Esophagus muscularis mucosa (tissue), 4 donors: ENCODE measurements at places on chromosomes 5 and 9.

- DNase-seq, result no peak
Measured at GRCh38 chr5:43037636-43038495, 2.3 kb downstream of the ANXA2R start.

DNA sequence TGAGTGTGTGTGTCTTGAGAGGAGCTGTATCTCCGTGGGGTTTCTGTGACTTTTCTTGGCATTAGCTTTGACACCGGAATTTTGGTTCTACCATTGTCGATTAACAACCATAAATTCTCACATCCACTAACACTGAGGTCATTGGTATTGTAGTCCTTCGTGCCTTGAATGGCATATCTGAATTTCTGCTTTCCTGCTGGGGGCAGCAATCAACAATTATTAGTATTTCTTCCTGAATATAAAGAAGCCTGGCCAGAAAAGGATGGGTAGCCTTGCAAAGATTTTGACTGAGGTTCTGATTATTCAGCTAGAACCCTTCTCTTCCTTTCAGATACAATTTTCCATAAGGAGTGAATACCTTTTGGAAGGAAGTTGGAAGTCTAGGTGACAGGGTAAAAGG is 33.5 kb upstream of the SHOC1 start:
- no peak for DNase-seq

- DNase-seq, result no peak
Measured at GRCh38 chr9:121837113-121837961, 185.9 kb downstream of the DAB2IP start.

DNA sequence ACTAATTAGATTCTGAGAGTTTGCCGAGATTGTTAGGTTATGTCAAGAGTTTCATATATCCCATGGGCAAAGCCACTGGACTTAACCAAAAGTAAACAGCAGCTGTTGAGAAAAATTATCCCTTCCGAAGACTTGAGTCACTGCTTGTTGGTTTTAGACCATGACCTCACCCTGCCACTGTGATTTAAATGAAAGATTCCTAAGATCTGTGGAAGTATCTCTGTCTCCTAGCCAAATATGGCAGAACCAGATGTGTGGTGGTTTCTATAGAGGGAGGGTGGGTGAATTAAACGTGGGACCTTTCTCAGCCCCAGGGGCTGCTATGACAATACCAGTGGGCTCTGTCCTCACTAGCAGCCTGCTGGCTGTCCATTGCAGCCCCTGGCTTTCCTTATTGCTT is 19.3 kb downstream of the DMRT3 start:
- no peak for DNase-seq

DNA sequence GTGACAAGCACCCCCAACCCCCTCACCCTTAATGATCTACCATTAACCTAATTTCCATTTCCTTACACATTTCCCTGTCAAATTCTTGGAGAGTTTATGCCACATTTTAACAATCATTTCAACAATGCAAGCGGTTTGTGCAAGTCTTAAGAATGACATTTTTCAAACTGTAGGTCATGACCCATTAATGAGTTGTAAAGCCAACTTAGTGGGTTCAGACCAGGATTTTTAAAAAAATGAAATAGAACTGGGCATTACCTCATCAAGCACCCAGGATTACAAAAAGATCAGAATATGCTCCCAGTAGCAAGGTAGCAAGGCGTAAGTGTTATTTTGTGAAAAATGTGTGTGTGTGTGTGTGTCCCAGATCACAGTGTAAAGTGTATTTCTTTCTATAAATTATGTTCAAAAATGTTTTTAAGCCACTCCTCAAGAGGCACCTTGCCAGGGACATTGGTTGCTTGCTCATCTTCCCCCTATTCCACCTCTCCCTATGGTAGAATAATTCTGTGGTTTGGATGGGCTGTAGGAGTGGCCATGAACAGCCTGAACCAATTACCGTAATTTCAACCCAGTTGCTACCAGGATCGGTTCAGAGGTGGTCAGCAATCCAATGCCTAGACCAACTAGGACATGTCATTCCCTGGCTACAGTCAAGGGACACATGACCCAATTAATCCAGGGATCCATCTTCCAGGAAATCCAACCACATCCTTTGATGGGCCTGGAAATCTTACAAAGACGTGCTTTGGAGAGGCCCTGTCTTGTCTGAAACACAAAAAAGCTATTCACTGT is 14.4 kb upstream of the TGFBR1 start:
- DNase-seq, result no peak

- no peak for DNase-seq
Measured at GRCh38 chr5:110812639-110813038, 73.8 kb downstream of the SLC25A46 start.

DNA sequence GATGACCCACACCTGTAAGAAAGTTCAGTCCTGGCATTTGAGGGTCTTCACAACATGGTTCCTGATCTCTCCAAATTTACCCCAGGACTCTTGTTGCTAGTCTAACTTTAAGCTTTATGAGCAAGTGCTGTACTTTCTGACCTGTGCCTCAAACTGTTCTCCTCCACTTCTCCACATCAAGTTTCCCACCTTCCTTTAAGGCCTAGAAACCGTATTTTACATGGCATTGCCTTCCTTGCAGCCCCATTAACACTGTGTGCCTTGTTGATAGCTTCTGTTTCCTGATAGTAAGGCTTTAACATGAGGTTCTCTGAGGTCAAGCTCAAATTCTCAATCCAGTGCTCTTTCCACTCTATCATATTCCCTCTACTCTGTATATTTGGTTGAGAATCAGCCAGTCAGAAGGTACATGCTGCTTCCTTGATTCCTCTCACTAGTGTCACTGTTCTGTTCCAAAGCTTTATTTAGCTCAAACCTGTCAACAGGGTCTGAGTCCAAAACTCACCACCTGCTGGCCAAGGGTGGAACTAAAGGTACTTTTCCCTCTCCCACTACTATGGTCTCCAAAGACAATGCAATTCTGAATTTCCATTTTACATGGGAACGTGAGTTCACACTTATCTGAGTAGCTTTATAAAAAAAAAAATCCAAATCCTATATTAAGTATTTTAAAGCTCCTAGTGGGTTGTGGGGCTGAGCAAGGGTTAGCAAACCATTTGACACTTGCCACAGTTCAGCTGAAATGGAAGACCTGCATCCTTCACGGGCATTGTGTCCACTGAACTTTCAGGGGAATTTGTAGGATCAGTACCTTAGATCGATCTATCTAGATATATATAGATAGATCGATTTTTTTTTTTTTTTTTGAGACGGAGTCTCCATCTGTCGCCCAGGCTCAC is 21.1 kb downstream of the VCP start:
- no peak for DNase-seq

DNA sequence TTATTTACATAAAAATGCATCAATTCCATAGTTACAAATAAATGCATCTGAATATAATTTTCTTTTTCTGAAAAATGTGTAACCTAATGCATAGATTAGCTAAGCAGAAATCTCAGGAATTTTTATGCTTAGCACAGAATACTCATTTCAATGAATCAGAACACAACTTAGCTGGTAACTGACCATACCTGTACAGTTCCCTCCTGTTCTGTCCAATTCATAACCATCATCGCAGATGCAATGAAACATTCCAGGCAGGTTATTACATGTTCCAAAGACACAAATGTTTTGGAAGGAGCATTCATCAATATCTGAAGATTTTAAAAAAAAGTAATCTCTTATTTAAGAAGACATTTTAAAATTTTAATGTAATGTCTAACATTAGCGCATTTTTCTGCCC is 219.4 kb downstream of the FBN2 start:
- no peak for DNase-seq

GRCh38 chr5:164188733-164189148 is 683.3 kb downstream of the MAT2B start:
- DNase-seq, result no peak

- no peak for DNase-seq
Measured at GRCh38 chr9:875119-875962, 33.8 kb downstream of the DMRT1 start.

DNA sequence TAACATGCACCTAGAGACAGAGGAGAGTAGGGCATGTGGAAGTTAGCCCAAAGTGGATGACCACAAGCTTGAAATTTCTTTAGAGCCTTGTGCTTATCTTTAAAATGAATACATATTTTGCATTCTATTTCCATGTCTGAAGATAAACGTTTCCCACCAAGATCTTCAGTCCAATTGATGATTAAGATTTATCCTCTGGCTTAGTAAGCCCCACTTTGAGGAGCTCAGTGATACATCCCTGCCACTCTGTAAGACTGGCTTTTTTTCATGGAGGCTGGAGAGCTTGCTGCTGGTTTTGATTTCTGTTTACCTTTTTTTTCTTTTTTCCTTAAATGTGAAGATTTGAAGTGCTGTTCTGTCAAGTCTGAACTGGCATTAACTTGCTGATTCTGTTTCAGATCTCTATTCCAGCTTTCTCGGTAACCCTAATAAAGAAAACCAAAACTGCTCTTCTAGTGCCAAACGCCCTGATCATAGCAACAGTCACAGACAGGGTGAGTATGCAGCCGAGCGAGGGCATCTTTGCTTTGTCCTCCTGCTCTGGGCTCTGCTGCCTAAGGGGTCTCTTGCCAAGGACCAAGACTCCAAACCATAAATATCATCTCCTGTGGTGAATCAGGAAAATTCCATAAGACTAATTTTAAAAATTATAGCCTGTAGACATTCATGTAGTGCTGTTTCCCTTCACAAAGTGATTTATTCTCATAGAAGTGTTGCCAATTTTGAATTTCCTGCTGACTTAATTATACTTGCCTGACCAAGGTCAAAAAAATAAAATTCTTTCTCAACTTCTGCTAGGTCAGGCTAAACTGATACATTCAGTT is 54.3 kb downstream of the GRAMD2B start:
- no peak for DNase-seq

DNA sequence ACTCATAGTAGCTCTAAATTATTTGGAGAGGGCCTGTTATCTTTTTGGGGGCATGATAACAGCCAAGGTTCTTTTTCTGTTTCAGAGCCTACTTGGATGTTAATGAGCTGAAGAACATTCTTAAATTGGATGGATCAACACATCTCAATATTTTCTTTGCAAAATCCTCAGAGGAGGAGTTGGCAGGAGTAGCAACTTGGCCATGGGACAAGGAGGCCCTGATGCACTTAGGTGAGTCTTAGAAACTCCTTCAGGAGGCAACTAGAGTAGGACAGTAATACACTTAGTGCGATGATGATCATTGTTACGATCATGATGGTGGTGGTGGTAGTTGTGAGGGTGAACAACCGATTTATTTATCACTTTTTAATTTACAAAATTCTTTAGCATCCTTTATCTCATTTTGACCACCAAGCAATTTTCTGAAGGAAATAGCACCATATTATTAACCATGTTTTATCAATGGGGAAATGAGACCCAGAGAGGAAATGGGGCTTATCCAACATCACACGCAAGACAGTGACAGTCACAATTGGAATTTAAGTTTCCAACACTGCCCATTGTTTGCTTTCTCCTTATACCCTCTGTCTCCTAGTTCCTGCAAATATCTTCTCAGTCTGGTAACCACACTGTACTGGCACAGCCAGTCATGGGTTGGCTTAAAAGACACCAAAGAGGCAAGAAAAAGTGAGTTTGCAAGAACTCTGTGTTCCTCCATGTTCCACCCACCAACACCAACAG is 54.0 kb downstream of the PAPPA start:
- no peak for DNase-seq

GRCh38 chr9:123861756-123862120 is 68.2 kb downstream of the DENND1A start:
- no peak for DNase-seq

DNA sequence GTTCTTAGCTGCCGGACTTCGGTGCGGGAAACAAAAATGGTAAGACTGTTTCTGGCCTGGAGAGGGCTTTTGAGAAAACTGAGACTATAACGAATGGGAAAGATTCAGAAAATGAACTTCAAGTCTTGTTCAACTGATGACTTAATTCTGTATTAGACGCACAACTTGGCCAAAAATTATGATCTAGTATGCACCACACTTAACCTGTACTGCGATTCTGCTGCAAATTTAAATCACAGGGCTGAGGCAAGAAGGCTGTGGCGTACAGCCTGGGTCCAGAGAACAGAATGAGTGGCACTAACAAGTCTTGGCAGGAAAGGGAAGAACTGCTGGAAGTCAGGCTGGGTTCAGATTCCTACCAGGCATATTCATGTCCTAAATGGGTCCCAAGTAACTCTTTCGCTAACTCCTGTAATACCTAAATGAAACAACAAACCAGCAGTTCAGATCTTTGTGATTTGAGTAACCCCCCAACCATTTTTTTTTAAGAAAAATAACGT is 781 bp upstream of the COL23A1 start:
- no peak for DNase-seq

- no peak for DNase-seq
Measured at GRCh38 chr5:119243888-119244287, 111.9 kb upstream of the TNFAIP8 start.

GRCh38 chr5:129460672-129460935 is 506 bp downstream of the ADAMTS19 start:
- no peak for DNase-seq

- DNase-seq, result no peak
Measured at GRCh38 chr5:72273547-72273946, 46.5 kb downstream of the MRPS27 start.

- DNase-seq, result peak; percentile 53
Measured at GRCh38 chr9:108803428-108804065, 52.2 kb downstream of the ACTL7B start.

DNA sequence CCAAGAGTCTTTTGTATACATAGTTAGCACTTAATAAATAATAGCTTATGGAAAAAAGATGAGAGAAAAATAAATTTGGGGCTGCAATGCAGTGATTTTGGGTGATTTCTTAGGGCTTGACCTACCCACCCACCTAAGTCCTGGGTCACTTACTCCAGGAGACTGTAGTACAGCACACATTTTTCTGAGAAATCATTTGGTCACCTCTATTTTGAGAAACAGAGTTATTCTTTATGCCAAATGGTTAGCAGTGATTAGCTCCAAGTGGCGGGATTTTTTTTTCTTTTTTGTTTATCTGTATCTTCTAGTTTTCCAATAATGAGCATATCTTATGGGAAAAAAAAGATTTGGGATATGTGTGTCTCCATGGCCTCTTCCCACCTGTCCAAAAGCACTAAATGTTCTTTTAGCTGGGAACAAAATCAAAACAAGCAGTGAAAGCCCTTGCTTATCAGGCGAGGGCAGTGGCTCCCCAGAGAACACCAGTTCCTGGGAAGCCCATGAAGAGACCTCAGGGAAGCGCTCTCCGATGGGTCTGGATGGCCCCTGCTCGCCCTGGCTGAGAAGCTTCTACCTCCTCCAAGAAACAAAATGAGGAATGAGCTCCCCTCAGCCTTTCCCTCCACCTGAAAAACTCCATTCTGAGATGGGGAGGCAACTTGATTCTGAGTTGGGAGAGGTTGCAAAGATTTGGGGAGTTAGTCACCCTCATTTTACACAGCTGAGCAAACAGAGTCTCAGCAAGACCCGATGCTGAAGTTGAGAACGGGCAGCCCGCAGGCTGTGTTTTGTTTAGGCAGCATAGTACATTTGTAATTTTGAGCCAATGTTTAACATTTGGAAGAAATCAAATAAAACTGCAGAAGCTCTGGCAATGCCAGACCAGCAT is 69.9 kb downstream of the CYFIP2 start:
- no peak for DNase-seq

GRCh38 chr5:115465431-115465830 is 79.1 kb downstream of the FEM1C start:
- no peak for DNase-seq

GRCh38 chr5:134177369-134178095 is 782 bp upstream of the SKP1 start:
- DNase-seq, result peak; percentile 94
